ENCODE measurements at places on chromosomes 3 and 15.

DNA sequence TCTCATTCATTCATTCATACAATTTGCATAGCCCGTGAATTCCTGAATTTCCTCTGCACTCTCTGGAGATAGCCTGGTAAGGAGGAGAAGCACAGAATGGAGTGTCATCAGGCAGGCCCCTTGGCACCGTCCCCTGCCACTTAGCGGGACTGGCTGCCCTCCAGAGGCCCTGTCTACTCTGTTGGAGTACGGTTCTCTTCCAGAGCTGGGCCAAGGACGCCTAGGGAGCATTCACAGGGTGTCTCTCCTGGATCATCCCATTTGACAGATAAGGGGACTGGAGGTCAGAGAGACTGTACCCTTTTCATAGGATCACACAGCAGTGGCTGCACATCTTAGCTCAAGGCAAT is 48.0 kb downstream of the PTH1R start:
- no peak for DNase-seq

DNA sequence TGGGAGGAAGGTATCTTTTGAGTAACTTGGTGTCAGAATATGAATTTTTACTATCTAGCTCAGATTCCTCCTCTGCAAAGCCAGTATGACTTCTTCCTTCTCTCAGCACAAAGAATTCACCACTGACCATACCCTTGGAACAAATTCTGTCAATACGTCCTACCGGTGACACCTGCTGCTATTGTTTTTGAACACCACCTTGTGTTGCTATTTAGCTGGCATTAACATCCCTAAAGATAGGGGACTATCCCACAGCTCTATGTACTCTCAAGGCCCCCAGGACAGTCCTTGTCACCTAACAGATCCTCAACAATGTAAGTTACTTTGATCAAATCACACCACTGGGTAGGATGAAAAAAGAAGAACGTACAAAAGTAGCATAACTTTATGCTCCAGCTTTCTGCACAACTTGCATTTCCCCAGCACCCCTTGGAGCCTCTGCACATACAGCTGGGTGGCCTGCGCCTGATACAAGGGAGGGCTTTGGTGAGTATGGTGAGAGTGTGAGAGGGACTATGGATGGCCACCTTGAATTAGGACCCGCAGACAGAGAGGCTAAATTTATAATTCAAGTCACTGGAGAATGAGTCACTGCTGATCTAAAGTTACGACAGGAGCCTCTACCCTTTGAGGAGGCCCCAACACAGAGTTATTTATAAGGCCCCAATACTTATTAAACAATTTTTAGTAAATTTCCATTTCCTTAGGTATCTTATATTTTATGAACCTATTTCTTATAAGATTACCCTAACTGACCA is 2.3 kb upstream of the COLQ start:
- no peak for DNase-seq

DNA sequence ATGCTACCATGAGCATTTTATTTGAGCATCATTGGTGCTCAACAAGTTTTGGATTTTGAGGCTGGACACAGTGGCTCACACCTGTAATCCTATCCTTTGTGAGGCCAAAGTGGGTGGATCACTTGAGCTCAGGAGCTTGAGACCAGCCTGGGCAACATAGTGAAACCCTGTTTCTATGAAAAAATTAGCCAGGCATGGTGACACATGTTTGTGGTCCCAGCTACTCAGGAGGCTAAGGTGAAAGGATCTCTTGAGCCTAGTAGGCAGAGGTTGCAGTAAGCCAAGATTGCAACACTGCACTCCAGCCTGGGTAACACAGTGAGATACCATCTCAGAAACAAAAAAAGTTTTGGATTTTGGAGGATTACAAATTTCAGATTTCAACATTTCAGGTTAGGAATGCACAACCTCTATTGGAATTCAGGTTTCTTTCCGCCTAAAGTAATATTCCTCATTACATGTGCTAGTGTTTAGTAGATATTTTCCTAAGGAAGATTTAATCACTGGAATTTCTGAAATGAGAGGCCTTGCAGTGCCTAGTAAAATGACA is 27.6 kb downstream of the CNOT10 start:
- DNase-seq, result no peak

- DNase-seq, result no peak
Observed at GRCh38 chr3:126721246-126721645, 17.2 kb downstream of the CHCHD6 start.

DNA sequence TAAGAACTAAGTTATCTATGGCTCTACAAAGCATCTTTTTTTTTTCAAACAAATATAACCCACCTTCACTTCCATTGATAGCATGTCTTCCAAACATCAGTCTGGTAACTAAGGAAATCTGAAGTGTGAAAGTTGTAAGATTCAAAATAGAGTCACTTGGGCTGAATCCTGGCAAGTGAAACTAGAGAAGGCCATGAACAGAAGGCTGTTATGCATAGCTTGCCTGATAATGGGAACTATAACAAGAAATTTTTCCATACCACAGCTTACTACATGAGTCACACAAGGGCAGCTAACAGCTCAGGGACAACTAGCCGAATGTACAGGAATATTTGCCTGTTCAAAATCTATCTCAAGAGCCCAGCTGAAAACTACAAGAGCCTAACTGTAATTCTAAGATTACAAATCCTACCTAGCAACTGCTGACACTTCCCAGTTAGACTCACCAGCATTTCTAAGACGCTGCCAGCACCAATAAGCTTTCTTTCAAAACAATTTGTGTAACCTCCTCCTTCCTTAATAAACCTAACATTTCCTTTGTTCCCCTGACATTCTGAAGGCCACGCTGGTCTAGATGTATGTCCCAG is 1066.5 kb downstream of the PLOD2 start:
- DNase-seq, result no peak

- DNase-seq, result no peak
Observed at GRCh38 chr3:171565481-171566058, 105.4 kb upstream of the TNIK start.

- DNase-seq, result no peak
Observed at GRCh38 chr3:157082305-157082982, 77.5 kb downstream of the CCNL1 start.

GRCh38 chr15:78749831-78750230 is 61.4 kb downstream of the ADAMTS7 start:
- DNase-seq, result peak; percentile 16

DNA sequence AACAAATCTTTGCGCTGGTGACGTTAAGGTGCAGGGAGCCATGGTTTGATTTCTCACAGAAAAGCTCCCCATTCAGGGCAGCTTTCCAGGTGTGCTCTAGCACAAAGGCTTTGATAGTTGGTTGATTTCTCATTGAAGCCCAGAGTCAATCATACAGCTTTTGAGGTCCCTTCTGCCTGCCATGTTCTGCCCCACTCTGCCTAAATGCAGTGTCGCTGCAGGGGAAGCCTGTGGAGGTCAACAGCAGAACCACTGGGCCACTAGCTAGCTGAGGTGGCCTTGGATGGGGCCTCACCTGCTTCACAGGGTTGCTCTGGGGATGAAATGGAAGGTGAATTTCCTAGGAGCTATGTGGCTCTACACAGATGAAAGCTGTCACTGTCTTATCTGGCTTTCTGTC is 278.3 kb downstream of the TLE3 start:
- DNase-seq, result no peak

- DNase-seq, result peak; percentile 67
Observed at GRCh38 chr3:129068291-129068886, 7.8 kb downstream of the GP9 start.

DNA sequence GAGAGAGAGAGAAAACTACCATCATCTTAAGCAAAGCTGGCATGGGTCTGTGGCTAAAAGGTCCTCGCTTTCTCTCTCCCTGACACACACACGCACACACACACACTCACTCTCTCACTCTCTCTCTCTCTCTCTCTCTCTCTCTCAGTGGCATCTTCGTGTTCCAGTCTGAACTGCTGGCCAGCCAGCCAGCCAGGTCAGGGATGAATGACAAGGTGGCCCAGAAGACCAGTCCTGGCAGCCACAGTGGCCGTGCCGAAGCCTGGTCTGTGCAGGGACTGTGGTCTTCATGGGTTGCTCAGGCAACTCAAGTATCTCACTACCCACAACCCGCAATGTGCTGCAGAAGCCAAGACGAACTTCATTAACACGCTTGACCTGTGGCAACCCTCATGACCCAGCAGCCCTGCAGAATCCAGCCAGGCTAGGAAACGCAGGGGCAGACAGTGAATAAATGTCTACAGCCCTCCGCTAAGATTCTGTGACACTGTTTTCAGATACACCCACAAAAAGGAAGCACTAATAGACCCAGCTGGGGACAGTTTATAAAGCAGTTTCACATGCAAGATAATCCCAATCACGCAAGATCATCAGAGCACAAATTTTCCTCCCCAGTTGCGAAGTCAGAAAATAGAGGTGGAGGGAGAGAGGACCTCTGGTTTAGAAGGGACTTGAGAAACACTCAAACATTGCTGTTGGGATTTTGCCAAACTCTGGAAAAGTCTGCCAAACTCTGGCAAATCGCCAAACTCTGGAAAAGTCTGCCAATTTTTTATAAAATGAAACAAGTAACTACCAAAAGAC is 66.4 kb downstream of the XXYLT1 start:
- peak; percentile 48 for DNase-seq

DNA sequence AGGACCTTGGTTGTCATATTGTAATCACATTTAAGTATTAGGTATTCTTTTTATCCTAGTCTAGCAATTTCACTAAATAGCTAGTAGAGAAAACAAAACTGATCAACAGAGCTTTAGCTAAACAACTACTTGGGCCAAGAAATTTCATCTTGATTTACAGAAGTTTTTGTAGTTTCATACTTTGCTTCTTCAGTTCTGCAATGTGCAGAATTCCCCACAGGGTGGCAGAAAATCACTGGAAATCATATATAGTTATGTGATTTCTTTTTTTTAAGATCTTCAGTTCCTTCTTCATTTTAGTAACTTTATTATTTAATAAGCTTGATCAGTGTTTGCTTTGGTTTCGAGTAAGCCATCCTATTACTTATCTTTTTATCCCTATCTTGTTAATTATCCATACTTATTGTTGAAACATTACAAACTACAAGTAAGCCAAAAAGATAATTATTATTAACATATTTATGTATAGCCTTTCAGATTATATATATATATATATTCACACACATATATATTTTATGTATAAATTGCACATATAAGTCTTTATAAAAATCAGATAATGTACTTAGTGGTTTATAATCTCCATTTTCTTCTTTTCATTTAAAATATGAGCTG is 2.2 kb upstream of the BNIP2 start:
- no peak for DNase-seq

- peak; percentile 15 for DNase-seq
Observed at GRCh38 chr15:73324496-73325170, 44.1 kb downstream of the HCN4 start.

- no peak for DNase-seq
Observed at GRCh38 chr3:102060814-102061213, 211.5 kb downstream of the NFKBIZ start.

GRCh38 chr3:87626546-87626945 is 350.2 kb upstream of the POU1F1 start:
- no peak for DNase-seq
